Activated CD4-positive, CD25-positive, alpha-beta regulatory T cell treated with anti-CD3 and anti-CD28 coated beads, Interleukin-2, amount 50 U/mL, for 16 hours (primary cell): ENCODE measurements at places on chromosomes 5 and 9.

GRCh38 chr5:155128786-155129512 is 115.4 kb downstream of the KIF4B start:
- DNase-seq: no peak

DNA sequence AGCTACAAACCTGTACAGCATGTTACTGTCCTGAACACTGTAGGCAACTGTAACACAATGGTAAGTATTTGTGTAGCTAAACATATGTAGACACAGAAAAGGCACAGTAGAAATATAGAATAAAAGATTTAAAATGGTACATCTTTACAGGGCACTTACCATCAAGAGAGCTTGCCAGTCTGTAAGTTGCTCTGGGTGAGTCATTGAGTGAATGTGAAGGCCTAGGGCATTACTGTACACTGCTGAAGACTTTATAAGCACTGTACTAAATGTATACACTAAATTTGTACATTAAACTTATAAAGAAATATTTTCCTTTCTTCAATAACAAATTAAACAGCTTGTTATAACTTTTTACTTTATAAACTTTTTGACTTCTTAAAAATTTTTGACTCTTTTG is 20.5 kb downstream of the ADRB2 start:
- DNase-seq: no peak

DNA sequence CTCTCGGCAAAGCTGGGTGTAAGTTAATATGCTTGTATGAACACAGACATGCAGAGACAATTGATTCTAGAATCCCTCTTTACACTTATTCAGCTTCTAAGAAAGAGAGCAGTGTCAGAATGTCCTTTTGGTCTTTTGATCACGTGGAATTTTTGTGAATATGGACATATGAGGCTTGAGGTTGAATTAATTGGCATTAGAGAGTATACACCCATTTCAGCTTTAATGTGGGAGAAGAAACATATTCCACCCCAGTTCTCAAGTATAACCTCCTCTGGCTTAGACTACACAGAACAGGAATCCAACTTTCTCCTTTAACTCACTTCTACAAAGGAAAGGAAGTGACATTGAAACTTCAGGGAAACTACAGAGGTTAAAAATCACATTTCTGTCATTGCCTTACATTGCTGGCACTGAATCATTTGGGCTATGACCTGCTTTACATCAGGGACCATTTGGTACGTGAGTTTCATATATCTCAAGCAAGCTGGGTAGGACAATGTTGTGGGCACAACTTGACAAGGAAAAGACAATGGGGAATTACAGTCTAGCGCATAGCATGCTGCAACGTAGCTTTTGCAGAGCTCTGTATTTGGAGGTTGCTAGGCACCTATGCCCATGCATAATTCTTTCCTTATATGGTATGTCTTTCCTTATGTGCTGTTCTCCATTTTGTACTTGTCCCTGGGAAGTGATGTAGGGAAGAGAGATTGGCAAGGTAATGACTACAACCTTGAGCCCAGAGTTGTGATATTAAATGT is 19.5 kb downstream of the DAB2 start:
- no peak for DNase-seq

DNA sequence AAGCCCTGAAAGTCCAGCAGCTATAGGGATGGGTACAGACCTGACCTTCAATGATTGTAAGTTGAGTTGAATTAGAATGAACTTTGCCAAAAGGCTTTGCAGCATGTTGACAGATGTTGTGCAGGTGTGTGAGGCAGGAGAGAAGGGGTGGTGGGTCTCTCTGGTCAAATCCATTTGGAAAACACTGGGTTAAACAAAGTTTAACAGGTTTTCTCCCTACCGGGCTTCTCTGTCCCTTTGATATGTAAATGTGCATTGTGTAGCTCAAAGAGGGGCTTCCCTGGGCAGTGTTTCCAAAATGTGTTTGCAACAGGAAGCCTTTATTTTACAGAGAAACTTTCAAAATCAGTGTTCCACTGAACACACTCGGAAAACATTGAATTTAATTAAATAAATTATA is 72.1 kb upstream of the BRINP1 start:
- DNase-seq: no peak

DNA sequence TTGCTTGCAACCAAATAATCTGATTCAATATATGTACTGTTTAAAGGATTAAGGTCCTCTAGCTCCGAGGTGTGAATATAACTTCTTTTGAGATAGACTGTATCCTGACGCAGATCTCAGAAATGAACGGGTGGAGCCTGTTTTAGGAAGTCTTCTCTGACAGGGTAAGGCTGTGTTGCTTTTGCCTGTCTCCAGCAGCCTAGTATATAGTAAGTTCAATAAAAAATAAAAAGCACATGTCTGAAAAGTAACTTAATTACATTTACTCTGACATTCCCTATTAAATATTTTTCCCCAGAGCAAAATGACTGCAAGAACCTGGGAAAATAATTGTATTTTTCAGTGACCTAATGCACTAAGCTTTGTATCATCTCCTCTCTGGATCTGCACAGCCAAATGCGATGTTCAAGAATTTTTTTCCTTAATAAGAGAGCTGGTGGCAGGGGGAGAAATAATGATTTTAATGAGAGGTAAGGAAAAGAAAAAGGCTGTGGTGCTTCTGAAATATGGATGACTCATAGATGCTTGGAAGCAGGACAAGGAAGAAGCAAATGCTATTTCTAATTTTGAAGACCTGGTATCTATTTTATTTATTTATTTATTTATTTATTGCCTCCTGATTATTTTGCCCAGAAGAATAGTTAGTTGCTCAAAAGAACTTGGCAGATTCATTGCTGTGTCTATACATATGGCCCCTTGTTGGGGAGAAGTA is 7.3 kb downstream of the PPP3R2 start:
- DNase-seq: no peak

DNA sequence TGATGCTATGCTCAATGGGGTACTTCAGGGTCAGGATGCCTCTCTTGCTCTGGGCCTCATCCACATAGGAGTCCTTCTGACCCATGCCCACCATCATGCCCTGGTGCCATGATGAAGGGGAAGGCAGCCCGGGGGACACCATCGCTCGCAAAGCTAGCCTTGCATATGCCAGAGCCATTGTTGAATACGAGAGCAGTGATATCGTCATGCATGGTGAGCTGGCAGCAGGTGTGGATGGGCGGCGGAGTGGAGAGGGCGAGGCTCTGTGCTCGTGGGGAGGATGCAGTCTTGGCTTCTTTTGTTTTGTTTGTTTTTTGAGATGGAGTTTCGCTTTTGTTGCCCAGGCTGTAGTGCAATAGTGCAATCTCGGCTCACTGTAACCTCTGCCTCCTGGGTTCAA is 17.2 kb upstream of the SPZ1 start:
- no peak for DNase-seq

DNA sequence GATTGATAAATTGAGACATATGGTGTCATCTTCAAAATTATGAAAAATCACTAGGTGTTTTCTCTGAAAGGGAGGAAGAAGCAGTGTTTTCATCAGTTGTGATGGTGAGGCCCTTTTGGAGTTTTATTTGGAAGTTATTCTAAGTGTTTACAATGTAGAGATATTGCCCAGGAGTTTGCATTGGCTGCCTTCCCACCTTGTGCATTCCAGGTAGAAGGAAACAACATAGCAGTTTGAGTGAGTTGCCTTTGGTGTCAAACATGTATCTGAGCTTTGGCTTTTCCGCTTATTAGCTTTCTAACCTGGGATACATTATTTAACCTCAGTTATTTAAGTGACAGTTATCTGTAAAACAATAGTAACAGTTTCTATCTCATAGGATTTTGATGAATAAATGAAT is 122.5 kb downstream of the SCAMP1 start:
- no peak for DNase-seq

- no peak for DNase-seq
These were observed 15.3 kb upstream of the F2RL2 start for GRCh38 chr5:76638479-76638878.

DNA sequence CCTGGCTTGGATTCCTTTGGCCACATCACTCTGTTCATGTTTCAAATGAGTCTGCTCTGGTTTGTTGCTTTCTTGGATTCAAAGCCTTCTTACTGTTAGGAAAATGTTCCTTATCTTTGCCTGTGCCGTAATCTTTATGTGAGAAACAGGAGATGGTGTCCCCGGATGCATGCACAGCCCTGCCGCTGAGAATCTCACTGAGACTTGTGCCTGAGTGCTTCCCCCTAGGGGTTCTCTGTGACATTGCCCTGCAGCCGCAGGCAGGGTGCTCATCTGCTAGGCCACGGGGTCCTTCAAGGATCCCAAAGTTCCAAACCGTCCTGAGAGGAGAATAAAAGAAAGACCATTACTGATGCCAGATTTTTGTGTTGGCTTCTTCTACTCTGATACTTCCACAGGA is 81.4 kb upstream of the ANKRD55 start:
- no peak for DNase-seq

DNA sequence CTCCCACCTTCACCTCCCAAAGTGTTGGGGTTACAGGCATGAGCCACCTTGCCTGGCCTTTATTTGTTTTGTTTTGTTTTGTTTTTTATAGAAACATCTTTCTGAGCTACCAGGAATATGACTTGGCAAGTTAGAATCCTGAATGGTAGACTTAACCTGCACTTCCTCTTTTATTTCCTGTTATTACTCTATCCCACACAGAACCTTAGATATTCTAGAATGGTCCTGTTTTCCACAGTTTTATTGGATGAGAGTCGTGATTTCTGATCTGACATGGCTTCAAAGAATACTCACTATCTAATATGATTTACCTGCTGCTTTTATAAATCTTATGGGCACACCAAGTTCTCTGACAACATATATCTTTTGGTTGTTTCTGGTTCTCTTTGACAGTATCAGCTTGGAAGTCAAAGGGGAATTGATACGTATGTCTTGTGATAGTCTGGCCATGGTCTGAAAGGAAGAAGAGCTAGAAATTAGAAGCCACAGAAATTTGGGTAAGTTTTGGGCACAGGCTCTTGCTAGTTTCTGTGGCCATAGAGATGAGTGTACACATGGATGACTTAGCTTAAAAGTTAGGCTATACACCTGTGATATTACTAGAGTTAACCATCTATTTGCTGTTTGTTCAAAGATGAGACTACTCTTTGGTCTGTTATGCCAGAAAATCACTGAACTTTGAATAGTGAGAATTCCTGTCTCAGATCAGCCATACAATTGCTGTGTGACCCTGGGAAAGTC is 4.7 kb upstream of the PANK3 start:
- DNase-seq: no peak

- DNase-seq: no peak
These were observed 167.2 kb downstream of the PBX3 start for GRCh38 chr9:125914411-125914810.

- no peak for DNase-seq
These were observed 125.0 kb downstream of the TRIO start for GRCh38 chr5:14267991-14268708.

DNA sequence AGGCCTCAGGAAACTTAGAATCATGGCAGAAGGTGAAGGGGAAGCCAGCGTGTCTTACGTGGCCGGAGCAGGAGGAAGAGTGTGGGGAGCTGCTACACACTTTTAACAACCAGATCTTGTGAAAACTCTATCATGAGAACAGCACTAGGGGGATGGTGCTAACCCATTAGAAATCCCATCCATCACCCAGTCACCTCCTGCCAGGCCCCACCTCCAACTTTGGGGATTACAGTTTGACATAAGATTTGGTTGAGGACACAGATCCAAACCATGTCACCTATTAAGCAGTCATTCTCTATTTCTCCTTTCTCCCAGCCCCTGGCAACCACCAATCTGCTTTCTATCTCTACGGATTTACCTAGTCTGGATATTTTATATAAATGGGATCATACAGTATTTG is 26.9 kb downstream of the PBX3 start:
- DNase-seq: no peak

DNA sequence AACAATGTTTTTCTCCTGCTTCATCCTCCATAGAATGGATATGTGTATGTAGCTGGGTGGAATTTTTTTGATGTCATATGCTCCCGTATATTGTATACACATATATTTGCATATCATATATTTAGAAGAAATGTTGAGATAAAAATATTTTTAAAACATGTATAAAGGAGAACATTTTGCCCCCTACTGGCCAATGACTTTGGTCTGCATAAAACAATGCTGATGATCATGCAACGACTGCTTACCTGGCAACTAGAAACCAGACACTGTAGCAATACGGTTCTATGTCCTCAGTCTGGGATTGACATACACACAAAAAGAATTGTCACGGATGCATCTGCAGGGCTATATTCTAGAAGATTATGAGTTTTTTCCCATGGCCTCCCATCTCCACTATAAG is 503.6 kb downstream of the ELAVL2 start:
- no peak for DNase-seq

GRCh38 chr5:160030631-160031377 is 21.9 kb downstream of the TTC1 start:
- DNase-seq: no peak

GRCh38 chr9:86322973-86323644 is 31.1 kb downstream of the TUT7 start:
- no peak for DNase-seq

DNA sequence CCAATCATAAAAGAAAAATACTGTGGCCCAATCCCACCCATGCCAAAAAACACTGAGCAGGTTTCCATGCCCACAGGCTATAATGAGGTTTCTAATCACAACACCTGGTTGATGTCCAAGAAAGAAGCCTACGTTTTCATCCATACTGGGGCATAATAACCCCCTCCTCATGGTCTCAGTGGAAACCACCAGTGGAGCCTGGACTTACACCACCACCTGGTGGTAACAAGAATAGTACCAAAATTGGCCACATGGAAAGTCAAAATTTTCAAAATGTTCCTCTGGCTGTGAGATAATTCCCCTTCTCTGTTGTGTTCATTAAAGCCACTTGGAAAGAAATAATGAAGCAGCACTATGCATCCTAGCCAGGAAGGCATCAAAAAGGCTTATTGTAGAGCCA is 687.3 kb upstream of the ST8SIA4 start:
- DNase-seq: no peak

DNA sequence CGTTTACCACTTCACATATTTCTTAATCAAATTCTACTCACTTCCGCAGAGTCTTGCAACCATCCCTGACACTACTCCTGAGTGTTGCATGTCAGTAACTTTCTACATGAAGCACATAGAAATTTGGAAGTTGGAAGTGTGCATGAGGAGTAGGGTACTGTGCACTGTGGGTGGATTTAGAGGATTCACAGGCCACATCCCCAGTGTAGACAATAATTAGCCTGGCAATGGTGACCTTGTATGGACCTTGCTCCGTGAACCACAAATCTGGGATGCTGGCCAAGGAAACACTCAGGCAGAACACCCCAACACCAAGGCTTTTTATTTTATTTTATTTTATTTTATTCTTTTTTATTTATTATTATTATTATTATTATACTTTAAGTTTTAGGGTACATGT is 25.5 kb downstream of the CTSL start:
- no peak for DNase-seq
